ENCODE measurements at places on chromosomes 16 and 17.
A peak's percentile ranks its signal among the peaks of the same experiment; 100 is the strongest.

DNA sequence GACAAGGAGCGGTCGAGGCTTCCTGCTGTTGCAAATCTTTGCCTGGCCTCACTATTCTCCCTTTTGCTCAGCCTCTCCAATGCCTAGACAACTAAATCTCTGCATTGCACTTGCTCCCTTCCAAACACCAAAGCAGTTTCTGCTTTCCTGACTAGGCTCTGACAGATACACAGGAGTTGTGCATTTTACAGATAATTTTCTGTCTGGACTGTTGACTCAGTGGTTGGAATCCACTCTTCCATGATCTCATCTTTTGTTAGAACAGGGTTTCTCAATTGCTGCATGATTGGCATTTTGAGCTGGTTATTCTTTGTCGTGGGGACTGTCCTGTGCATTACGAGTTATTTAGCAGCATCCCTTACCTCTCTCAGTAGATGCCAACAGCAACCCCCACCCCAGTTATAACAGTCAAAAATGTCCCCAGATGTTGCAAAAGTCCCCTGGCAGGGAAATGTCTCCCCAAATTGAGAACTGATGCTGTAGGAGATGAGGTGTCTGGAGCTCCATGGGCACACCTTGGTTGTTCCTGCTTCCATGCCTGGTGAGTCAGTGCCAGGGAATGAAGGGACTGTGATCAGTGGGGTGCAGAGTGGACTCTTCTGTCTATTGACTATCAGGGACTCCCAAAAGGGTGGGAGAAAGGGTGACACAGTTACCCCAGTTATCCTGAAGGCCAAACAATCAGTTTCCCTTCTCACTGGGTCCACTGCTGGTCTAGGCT lies 557.4 kb upstream of the PSMD7 start:
- no peak for DNase-seq

GRCh38 chr16:66269617-66270332 lies 96.7 kb upstream of the CDH5 start:
- peak; percentile 17 for DNase-seq

DNA sequence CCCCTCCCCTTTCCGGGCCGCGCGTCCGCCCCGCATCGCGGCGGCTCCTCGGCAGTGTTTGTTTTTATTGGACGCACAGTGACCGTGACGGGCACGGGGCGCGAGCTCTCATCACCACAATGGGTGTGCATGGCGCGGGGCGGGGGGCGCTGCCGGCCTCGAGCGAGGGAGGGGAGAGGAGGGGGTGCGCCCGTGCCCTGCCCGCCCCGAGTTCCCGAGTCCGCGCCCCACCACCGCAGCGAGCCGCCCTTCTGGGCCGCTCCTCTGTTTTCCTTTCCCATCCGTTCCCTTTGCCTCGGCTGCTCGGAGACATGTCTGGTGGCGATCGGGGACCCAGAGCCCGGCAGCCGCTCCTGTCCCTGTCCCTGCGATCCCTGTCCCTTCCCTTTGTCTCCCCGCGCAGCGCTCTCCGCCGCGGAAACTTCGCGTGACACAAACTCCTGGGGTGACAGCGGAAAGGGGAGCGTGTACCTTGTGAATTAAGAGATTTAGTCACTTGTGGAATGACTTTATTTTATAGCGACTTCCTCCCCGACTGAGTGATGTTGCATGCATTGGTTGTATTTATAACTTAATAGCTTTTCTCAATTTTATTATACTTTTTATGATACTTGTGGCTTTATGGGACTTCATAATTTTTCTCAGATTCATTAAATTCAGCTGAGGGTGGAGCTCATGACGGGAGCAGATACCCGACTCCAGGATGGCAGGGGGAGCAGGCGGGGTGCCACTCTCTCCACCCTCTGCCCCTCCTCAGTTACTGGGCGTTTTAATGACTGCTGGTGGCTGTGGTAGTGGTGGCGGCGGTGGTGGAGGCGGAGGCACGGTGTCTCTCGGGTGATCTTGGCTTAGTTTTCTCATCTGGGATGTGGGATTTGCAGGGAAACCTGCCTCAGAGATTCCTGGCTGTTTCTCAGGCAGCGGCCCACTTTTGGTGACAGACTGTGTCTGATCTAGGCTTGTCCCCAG lies 40.8 kb downstream of the MRM1 start:
- peak; percentile 31 for DNase-seq

DNA sequence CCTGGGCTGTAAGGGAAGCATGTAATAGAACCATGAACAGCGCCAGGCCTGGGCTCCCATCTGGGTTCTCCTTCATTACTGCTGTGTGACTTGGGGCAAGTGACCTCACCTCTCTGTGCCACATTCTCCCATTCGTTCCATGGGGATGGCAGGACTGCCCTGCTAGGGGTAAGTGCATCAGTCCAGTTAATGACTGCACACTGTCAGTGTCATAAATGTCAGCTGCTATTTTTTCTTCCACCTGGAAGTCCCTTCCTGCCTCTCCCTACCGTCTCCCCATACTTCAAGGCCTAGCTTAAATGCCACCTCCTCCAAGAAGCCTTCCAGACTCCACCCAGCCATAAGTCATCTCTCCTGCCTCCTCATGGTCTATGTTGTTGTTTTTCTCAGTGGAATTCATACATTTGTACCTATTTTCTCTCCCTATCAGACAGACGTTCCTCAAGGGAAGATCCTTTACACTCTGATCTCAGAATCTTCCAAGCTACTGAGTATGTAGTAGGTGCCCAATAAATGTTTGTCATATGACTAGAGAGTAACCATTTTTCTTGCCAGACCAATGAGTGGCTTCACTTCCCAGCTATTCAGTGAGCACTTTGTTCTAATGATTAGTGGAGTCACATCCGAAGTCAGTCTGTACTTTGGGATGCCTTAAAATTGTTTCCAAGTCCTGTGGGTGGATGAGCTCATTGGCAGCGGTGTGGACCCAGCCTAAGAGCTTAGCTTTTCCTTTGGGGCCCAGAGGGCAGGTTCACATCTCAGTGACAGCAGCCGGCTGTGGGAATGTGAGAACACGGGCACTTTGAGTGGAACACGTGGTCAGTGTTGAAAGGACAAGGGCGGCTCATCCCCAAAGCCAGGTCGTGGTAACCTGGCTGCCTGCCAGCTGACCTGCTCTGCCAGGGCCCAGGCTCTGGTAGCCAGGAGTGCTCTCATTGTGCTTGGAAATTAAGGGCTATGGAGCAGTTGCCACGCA lies 147.5 kb upstream of the GSE1 start:
- DNase-seq = no peak

DNA sequence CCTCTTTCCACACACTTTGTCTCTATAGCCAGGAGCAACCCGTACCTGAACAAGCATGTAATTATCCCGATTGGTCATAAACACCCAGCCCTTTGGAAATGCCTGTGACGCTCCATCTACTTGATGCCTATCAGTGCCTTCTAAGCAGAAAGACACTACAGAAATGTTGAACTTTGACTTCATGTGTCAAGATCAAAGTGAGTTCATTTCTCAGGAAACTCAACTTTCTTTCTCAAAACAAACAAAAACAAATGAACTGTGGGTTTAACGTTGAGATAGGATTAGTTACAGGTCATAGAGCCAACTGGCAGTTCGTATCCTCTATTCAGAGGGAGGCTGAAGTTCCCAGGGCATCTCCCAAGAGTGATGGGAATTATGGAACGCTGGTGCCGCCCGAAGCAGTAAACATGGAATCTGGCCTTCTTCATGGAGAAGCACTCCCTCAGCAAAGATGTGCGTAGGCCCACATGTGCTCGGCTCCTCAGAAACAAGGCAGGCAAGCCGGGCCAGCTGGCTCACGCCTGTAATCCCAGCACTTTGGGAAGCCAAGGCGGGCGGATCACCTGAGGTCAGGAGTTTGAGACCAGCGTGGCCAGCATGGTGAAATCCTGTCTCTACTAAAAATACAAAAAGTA lies 9.5 kb downstream of the SLC6A4 start:
- DNase-seq = peak; percentile 61

DNA sequence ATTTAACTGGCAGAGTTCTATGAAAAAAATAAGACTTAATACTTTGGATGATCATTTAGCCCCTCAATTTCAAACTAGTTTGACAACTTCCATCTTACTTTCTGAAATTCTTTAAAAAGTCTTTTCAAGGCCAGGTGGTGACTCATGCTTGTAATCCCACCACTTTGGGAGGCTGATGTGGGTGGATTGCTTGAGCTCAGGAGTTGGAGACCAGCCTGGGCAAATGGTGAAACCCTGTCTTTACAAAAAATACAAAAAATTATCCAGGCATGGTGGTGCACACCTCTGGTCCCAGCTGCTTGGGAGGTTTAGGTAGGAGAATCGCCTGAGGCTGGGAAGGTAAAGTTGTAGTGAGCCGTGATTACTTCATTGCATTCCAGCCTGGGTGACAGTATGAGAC lies 154.4 kb downstream of the TANC2 start:
- peak; percentile 14 for DNase-seq

DNA sequence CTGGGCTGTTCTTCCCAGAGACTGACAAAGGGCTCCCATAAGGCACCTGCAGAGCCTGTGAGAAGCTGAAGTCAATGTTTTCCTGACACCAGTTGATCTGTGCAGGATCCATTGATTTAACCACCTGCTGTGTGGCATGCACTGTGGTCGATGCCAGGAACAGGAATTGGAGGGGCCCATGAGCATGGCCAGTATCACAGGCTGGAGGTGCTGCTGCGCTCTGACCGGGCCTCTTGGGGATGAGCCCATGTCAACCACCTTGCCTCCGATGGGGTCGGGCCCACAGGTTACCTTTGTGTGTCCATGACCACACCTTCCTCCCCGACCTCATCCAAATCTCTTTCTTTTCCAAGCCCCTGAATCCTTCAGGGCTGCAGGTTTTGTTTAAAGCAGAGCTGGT lies 18.2 kb upstream of the STH start:
- DNase-seq = no peak

DNA sequence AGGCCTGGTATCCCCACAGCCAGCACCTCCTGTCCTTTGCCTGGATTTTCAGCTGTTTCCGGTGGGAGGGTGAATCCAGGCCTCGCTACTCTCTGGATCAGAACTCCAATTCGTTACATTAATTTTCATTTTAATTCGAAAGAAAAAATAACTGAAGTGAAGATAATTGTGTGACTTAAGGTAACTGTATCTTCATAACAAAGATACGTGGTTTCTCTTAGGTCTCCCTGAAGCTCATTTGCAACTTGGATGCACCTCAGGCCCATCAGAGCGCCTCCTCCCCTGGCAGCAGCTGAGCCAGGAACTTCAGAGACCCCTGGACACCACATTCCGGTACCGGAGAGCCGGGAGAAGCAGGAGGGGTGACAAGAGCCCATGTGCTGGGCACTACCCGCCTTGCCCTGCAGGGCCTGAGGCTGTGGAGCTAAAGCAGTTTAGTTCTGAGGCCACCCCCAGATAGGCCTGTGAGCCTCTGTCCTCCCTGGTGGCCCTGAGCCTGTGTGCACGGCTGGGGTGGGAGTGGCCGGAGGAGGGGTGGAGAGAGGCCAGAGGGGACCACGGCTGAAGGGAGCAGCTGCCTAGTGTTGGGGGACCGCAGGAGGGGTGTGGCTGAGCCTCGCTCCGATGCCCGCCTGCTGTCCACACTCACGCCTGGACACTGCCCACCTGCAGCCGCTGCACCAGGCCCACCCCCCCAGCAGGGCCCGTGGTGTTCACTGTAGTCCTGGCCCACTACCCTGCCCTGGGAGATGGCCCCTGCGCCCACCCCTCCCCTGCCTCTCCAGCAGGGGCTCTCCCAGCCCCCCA lies 11.4 kb upstream of the DUS1L start:
- peak; percentile 39 for DNase-seq

DNA sequence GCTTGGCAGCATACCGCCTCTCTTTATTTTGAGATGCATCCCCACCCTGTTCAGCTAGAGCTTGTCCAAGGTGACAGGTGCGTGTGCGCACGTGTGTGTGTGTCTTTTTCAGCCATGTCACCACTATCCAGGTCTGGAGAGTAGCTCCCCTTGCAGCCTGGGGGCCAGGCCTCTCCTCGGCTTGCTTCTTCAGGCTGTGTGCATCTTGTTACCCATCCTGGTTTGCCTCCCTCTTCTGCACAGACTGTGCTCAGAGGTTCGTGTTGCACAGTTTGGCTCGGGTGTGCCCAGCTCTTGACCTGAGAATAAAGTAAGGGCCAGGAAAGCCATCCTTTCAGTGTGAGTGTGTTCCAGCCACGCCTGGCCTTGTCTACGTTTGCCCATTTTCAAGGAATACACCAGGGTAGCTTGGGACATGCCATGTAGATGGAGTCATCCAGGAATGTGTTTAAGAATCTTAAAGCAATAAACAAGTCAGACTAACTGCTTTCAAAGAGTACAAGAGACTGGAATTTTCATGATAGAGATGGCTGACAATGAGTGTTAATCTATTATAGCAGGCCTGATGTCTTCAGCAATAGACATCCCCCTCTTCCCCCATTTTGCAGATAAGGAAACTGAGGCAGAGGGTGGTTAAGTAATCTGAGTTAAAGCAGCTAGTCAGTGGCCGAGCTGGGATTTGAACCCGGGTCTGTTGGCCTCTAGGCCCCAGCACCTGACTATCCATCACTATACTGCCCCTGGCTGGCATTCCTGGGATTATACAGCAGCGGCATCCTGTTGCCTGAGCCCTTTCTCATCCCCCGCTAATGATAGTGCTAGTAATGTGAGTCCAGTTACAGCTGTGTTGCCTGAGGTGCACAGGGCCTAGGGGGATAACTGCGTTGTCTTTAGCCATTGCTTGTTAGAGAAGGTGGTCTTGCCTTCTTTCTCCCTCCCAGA lies 77.9 kb downstream of the KSR1 start:
- DNase-seq = peak; percentile 68

DNA sequence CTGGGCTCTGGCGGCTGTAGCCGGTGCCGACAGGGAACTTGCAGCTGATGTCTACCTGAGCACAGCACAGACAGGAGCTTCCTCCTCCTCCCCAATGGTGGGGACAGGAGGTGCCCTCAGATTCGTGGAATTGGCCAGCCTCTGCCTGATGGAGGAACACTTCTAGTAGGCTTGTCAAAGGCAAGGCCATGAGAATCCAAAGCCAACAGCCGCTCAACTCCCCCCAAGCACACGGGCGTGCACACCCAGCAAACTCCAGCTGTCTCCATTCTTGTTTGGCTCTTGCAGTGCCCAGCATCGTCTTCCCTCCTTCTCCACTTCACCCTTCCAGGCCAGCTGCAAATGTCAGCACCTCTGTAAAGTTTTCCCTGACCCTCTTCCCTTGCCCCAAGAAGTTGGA lies 35.1 kb downstream of the SCNN1G start:
- no peak for DNase-seq

- no peak for DNase-seq
Observed at GRCh38 chr16:57411362-57411976, 6.9 kb downstream of the CCL17 start.

DNA sequence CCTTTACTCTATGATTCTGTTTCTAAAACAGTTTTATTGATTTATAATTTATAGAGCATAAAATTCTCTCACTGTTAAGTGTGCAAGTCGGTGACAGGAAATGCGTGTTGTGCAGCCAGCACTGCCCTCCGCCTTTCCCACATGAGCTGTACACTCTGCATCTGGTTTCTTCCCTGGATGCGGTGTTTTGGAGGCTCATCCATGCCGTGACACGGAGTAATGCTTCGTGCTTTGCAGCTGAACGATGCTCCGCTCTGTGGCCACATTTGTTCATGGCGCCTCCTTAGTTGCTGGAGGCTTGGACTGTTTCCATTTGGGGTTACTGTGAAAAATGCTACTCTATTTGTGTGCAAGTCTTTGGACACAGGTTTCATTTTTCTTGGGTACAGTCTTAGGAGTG lies 7.2 kb upstream of the IGFALS start:
- DNase-seq = no peak
